ENCODE measurements at places on chromosomes 16 and 17.

DNA sequence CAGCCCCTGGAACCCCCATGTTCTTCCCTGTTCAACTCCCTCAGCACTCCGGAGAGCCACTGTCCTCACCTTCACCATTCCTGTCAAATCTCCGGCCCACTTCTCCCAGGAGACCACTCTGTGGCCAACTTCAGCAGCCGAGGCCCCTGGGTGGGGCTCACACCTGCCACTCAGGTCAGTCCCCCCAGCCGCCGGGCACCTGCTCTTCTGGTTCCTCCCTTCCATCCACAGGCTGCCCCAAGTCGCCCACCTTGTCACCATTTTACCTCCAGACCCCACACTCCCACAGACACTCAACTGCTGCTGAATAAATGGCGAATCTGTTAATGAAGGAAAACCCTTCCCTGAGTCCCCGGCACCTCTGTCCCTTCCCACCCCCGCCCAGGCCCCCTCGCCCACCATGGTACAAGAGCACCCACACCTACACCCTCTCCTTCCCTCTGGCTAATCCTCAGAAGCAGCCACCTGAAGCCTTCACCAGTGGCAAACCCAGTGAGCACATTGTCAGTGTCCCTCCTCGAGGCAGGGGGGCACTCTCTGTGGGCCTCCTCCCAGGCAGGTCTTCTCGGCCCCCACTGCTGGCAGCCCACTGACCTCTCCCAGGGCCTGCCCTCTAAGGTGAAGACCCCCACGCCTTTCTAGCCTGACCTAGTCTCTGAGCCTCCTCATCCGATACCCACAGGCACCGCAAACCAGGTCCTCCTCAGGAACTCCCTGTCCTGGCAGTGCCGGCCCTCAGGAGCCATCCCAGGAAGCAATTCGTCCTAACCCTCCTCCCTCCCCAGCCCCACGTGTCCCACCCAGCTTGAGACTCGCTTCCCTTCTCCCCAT is 8.2 kb downstream of the CANT1 start:
- no peak for DNase-seq

- no peak for DNase-seq
Measured at GRCh38 chr17:78276098-78276887, 44.9 kb downstream of the TMEM235 start.

DNA sequence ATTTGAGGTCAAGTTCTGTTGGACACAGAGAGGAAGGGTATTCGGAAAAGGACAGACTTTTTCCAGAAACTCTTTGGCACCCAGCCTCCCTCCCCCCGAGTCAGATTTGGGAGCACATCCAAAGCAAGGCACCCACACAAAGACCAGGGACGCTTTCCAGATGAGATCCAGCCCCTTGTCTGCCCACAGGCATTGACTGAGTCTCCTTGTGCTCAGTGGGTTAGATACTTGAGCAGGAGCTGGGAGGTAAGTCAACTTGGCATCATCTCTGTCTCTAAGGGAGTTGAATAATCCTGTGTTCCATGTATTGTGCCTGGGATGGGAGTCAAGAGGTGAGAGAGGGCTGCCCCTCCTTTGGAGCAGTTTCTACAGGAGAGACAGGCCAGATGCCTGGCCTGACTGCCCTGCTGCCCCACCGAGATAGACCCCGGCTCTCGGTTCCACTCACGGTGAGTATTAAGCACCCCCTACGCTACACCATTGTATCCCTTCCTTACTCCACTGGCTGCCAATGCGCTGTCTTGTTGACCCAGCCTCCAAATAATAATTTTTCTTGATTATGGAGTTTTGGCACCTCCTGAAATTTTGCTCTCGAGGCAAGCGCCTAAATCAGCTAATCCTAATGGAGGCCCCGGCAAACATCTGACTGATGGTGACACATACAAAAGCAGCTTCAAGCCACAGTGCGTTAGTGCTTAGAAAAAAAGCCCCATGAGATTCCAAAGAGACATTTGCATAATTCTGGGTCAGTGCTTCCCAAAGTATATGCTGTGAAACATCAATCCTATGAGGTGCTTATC is 29.6 kb upstream of the MAP3K14 start:
- DNase-seq: no peak

GRCh38 chr17:44677136-44677535 is 12.4 kb downstream of the CCDC43 start:
- no peak for DNase-seq

DNA sequence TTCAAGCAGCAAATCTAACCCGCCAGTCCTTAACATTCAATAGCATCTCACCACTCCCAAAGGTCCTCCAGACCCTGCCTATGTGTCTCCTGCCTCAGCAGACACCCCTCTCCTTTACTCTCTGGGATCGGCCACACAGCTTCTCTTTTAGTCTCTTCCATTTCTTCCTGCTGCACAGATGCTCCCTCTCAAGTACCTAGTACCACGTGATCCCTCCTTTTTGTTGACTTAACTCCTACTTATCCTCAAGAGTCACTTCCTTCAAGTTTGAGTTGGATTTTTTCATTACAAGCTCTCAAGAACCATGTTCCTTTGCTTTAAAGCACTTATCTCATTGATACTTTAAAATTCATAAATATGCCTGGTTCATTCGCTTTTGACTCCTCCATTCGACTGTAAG is 24.9 kb downstream of the AMFR start:
- no peak for DNase-seq

GRCh38 chr17:72388765-72389473 is 268.1 kb downstream of the SOX9 start:
- no peak for DNase-seq

DNA sequence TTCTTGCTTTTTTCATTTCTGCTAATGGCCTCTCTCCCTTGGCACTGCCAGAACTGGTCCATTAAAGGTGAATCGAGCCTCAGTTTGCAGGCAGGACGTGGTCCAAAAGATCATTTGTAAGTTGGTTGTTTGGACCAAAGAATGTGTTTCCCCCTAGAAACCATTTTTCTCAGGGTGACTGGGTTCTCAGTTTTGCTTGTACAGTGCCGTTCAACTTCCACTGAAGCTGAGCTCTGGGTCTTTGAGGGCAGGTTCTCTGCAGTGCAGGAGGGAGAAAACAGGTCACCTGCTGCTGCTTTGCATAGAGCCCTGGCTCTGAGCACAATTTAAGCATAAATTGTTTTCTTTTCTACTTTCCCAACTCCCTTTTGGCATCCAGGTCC is 9.0 kb upstream of the AMZ2 start:
- no peak for DNase-seq

GRCh38 chr16:88681709-88682451 is 4.4 kb downstream of the SNAI3 start:
- no peak for DNase-seq

DNA sequence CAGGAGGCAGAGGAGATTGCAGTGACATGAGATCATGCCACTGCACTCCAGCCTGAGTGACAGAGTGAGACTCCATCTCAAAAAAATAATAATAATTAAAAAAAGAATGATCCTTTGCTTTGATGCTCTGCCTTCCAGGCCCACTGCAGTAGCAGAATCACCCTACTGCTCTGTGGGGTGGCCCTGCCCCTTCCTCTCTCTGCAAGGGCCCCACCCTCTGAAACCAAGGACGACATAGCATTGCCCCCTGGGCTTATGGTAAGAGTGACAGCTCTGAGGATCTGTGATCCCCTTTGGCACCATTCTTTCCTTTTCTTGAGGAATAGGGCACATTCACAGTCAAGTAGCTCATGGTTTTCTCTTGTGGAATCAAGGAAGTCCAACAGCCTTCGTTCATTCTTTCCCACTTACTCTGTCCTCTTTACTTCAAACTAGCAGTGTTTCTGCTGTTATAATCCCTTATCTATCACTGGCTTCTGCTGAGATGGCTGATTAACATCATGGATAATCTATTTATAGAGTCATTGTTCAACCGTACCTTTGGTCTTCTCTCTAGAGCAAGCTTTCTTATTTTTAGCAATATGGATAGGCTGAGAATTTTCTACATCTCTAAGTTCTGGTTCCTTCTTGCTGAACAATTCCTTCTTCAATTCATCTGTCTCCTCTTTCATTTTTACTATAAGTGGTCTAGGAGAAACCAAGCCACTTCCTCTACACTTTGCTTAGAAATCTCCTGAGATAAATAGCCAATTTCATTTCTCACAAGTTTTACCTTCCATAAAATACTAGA is 14.1 kb downstream of the RAD51C start:
- no peak for DNase-seq

DNA sequence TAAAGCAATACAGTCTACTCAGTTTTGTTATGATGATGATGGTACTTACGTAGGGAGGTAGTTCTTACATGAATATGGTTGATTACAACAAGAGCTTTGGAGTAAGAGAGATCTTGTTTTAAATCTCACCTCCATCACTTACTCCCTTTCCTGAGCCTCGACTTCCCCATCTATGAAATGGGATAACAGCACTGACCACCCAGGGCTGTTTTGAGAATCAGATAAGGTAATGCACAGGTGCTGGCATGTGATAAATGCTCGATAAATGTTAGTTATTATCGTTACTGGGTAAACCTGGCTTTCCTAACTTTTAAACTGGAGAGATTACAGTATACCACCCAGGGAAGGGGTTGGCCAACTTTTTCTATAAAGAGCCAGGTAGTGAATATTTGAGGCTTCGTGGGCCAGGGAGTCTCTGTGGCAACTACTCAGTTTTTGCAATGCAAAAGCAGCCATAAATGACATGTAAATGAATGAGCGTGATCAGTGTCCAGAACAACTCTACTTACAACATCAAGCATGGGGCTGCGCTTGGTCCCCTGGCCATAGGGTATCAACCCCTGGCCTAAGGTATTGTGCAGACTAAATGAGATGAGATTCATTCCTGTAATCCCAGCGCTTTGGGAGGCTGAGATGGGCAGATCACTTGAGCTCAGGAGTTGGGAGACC is 73.7 kb downstream of the BMERB1 start:
- DNase-seq: no peak

DNA sequence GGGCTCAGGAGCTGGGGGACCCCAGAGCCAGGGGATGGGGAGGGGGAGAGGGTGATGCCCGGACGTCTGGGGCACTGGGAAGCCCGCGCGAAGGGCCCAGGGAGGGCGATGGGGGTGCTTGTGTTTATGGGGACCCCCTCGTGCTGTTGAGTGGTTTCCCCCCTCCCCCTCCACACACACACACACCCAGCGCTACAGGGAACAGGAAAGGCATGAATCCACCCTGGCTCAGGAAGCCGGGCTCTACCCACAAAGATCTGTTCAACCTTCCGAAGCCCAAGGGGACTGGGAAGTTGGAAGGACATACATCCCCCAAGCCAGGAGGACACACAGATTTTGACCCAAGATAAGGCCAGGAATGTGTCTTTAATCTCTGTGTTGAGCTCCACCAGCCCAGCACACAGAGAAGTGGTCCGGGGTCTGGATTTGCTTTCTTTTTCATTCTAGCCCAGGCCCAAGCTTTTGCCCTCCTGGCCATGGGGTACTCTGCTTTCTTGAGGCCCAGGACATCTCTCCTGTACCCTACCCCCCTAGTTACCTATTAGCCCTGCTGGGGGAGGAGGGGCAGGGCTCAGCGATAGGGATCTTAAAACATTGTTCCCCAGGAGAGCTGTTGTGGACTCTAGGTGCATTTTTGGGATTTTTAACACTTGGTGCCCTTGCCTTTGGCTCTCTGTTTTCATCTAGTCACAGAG is 1.2 kb downstream of the UBALD2 start:
- DNase-seq: no peak

DNA sequence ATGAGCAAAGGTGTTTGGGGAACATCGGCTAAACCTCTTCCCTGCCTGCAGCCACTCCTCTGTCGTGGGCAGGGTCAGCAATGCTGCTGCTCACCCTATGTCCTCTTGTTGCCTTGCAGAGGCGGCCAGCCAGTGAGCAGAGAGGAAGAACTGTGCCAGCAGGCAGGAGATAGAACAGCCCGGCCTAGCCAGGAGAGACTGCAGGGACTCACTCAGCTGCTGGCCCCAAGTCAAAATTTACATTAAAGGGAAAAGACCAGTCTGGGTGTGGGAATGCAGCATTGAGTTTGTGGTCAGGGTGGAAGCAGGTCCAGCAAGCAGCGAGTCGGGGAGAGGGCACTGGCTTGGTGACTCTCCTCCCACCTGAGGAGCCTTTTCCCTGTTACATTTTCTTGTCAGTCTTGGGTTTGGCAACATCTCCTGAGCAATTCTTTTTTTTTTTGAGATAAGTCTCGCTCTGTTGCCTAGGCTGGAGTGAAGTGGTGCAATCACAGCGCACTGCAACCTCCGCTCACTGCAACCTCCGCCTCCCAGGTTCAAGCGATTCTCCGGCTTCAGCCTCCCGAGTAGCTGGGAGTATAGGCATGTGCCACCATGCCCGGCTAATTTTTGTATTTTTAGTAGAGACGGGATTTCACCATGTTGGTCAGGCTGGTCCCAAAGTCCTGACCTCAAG is 22.7 kb downstream of the LIG3 start:
- DNase-seq: no peak

- no peak for DNase-seq
Measured at GRCh38 chr17:30992551-30992950, 21.7 kb downstream of the RNF135 start.

DNA sequence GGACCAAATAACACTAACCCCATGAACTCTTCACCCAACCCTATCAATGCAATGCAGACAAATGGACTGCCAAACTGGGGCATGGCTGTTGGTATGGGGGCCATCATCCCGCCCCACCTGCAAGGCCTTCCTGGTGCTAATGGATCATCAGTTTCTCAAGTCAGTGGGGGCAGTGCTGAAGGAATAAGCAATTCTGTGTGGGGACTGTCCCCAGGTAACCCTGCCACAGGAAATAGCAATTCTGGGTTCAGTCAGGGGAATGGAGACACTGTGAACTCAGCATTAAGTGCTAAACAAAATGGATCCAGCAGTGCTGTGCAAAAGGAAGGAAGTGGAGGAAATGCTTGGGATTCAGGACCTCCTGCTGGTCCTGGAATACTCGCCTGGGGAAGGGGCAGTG is 78.9 kb downstream of the TMC6 start:
- no peak for DNase-seq

DNA sequence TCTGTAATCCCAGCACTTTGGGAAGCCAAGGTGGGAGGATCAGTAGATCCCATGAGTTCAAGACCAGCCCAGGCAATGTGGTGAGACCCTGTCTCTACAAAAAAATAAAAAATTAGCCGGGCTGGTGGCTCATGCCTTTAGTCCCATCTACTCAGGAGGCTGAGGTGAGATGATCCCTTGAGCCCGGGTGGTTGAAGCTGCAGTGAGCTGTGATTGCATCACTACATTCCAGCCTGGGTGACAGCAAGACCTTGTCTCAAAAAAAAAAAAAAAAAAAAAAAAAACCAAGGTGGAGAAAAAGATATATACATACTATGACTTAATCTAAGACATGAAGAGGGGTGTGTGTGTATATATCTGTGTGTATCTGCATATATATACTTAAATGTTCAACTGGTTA is 26.7 kb downstream of the BBS2 start:
- no peak for DNase-seq

GRCh38 chr17:3189961-3190360 is 7.4 kb upstream of the OR1A2 start:
- no peak for DNase-seq

DNA sequence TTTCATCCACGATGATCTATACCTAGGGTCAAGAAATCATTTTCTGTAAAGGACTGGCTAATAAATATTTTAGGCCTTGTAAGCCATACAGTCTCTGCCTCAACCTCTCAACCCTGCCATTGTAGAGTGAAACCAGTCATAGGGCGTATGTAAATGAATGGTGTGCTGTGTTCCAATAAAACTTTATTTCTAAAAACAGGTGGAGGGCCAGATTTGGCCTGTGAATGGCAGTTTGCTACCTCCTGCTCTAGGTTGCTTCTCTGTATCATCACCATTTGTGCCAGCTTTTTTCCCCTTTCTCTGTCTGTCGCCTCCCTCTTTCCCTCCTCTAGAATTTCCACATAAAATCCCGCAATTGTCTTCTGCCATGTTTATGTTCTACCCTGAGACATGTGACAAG is 181.7 kb downstream of the XYLT1 start:
- DNase-seq: no peak

Data from right renal cortex interstitium (tissue), 3 donors.